Activated CD4-positive, alpha-beta T cell treated with anti-CD3 and anti-CD28 coated beads for 36 hours (primary cell): ENCODE measurements at places on chromosomes 13 and 19. TPM values are rescaled to one million over a fixed set of nuclear protein-coding genes. Genes with fewer than 3 reads are reported as not detected.

GRCh38 chr13:95924389-95924994, 128.7 kb downstream of the UGGT2 start:
- H3K36me3 ChIP-seq: no peaks in the 10 kb centered on the region
- no peak overlapping the region for H3K27ac ChIP-seq
- no peak for DNase-seq
- no peaks in the 10 kb centered on the region for H3K27me3 ChIP-seq
- H3K4me3 ChIP-seq: no peak overlapping the region
- H3K4me1 ChIP-seq: no peaks in the 10 kb centered on the region

DNA sequence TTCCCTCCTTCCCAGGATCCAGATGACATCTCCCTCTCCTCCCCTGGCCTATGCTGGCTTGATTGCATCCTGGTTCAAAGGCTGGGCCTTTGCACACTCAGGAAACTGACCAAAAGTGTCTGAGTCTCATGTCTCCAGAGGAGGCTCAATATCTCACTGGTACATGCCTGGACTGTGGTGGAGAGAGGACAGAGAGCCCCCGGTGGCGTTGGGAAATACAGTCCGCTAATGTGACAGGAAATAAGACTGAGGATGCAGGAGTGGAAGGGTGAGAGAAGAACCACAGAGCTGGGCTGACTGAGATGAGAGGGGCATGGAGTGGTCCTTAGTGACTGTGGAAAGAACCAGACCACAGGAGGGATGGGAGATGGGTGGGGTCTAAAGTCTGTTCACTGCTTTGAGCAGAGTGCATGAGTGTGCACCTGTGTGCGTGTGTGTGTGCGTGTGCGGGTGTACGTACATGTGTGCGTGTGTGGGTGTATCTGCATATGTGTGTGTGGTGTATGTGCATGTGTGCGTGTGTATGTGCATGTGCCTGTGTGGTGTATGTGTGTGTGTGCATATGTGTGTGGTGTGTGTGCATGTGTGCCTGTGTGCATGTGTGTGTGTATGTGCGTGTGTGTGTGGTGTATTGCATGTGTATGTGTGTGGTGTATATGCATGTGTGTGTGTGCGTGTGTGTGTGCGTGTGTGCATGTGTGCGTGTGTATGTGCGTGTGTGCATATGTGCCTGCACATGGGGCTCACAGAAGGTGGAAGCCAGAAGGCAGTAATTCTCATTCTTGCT, 1.9 kb downstream of the SIGLEC5 start:
- H3K4me3 ChIP-seq: no peak overlapping the region
- no peaks in the 10 kb centered on the region for H3K4me1 ChIP-seq
- no peaks in the 10 kb centered on the region for H3K36me3 ChIP-seq
- H3K27ac ChIP-seq: no peak overlapping the region

DNA sequence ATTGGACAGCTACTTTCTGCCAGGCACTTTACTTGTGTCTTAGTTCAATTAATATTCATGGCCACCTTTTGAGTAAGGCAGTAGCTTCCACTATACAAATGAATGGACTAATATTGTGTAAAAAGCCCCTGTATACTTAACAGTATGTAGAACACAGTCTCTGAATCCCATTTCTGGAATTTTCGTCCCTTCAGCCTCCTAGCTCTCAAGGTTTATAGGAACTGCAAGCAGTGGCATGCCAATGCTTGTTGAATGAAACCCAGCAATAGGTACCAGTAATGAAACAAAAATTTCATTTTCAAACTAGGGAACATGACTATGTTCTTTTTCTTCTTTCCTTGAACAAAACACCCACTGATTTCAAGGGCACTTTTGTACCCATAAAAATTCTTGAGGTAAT, 361.6 kb downstream of the TDRD3 start:
- no peaks in the 10 kb centered on the region for H3K36me3 ChIP-seq
- H3K27ac ChIP-seq: no peak overlapping the region
- no peak for DNase-seq
- H3K27me3 ChIP-seq: no peaks in the 10 kb centered on the region

DNA sequence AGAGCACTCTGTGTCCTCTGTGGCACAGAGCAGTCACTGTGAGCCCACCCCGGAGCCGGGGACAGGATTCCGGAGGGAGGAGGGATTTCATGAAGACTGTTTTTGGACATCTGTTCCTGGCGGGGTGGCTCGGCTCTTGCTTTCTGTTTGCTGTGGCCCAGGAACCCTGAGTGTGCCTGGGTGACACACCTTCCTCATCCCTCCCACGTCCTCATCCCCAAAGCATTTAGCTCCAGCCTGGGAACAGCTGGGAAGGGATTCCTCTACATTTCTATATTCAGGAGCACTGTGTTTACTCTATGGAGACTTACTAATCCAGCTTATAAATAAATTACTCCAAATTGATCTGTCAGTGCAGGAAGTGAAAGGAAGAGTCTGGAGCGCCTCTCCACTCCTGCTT, 97.8 kb upstream of the UBL3 start:
- no peak overlapping the region for H3K4me3 ChIP-seq
- H3K4me1 ChIP-seq: peaks cover 5% of the 10 kb centered on the region
- H3K27me3 ChIP-seq: no peaks in the 10 kb centered on the region
- no peak for DNase-seq

GRCh38 chr13:112658808-112659207, 31.0 kb upstream of the ATP11A start:
- H3K27ac ChIP-seq: no peak overlapping the region
- no peak for DNase-seq
- no peak overlapping the region for H3K4me3 ChIP-seq
- no peaks in the 10 kb centered on the region for H3K4me1 ChIP-seq

Gene CDX2
- total RNA-seq: not detected

DNA sequence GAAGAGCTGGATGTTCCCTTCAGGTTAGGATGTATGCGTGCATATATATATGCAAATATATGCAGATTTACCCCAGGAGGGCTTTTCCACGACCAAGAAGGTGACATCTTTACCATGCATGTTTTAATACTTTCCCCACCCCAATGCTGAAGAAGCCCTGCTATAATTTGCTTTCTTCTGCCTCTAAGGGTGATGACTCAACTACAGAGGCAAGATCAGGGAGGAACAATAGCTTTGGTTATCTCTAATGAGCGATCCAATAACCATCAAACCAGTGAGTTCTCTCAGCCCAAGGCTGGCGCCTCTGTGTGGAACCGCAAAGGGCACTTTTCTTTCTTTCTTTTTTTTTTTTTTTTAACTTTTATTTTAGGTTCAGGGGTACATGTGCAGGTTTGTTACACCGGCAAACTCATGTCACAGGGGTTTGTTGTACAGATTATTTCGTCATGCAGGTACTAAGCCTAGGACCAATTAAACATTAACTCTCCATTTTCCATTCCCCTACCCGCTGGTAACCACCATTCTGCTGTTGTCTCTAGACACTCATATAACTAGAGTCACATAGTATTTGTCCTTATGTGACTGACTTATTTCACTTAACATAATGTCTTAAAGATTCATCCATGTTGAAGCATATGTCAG, 25.7 kb upstream of the UBE2L5 start:
- no peak overlapping the region for H3K27ac ChIP-seq
- no peaks in the 10 kb centered on the region for H3K36me3 ChIP-seq
- H3K27me3 ChIP-seq: no peaks in the 10 kb centered on the region
- no peak overlapping the region for H3K4me3 ChIP-seq

GRCh38 chr13:71773531-71773930, 93.5 kb downstream of the DACH1 start:
- no peaks in the 10 kb centered on the region for H3K4me1 ChIP-seq
- H3K27ac ChIP-seq: no peak overlapping the region
- no peaks in the 10 kb centered on the region for H3K27me3 ChIP-seq
- no peaks in the 10 kb centered on the region for H3K36me3 ChIP-seq
- no peak overlapping the region for H3K4me3 ChIP-seq

Gene VSTM2B
- not detected for total RNA-seq

Gene PSG4
- total RNA-seq: not detected

DNA sequence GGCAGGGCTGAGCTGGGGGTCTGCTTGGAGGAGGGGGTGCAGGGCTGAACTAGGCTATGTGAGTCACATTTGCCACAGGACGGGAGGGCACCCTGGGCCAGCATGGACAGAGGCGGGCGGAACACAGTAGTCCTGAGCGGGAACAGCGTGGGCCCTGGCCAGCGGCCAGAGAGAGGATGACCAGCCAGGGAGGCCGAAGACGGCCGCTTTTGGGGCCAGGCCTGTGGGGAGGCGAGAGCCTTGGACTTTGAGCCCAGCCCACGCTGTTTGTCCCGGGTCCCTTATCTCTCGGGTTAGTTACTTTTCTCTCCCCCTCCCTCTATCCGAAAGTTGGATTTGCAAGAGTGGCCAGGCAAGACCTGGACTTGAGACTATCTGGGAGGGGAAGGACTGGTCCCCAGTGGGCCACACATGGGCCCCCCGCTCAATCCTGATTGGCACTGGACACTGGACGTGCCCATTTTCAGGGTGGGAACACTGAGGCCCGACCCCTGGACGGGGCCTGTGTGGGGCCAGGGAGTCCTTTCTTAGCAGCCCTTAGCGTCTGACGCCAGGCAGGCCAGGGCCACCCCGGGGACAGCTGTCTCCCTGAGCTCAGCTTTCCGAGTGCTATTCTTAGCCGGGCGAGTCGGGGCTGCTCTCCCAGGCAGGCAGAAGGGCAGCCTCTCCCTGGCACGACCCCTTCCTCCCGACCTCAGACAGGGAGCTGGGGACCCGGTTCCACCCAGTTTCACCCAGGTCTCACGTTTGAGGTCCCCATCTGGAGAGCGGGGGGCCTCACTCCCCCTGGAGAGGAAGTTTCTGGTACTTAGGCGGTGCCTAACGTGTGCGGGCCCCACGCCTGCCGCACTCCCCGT, 833 bp downstream of the GAMT start:
- peaks cover 15% of the 10 kb centered on the region for H3K4me1 ChIP-seq
- no peak overlapping the region for H3K27ac ChIP-seq

Gene RPS28
- total RNA-seq: 1,994 TPM
